ENCODE measurements at places on chromosomes 5 and 9. TPM values are rescaled to one million over a fixed set of nuclear protein-coding genes. Genes with fewer than 3 reads are reported as not detected.

Gene ADCY2
- total RNA-seq: under 0.01 TPM

Gene GFI1B
- under 0.01 TPM for total RNA-seq

Gene SPINK7
- total RNA-seq: not detected

Gene CYSRT1
- 0.22 TPM for total RNA-seq

Gene ABCA1
- 22.3 TPM for total RNA-seq

Gene FGF1
- total RNA-seq: 0.09 TPM

Gene ZNF454
- 0.11 TPM for total RNA-seq

Gene LHX3
- total RNA-seq: not detected

Gene RLN1
- not detected for total RNA-seq

Gene FOXD4L3
- under 0.01 TPM for total RNA-seq

Gene SV2C
- under 0.01 TPM for total RNA-seq

Gene RIC1
- 32.4 TPM for total RNA-seq

Gene OR1L6
- total RNA-seq: not detected

Gene OSTF1
- total RNA-seq: 93.8 TPM

Gene RFX3
- total RNA-seq: 8.2 TPM

Gene IFNB1
- not detected for total RNA-seq

Gene SOHLH1
- not detected for total RNA-seq

Gene PAPPA
- 0.09 TPM for total RNA-seq

Gene FBLL1
- 0.98 TPM for total RNA-seq

Gene ADAMTSL1
- 3.9 TPM for total RNA-seq

Measured in dermis lymphatic vessel endothelial cell (primary cell).